ENCODE measurements at places on chromosomes 7 and 10.

DNA sequence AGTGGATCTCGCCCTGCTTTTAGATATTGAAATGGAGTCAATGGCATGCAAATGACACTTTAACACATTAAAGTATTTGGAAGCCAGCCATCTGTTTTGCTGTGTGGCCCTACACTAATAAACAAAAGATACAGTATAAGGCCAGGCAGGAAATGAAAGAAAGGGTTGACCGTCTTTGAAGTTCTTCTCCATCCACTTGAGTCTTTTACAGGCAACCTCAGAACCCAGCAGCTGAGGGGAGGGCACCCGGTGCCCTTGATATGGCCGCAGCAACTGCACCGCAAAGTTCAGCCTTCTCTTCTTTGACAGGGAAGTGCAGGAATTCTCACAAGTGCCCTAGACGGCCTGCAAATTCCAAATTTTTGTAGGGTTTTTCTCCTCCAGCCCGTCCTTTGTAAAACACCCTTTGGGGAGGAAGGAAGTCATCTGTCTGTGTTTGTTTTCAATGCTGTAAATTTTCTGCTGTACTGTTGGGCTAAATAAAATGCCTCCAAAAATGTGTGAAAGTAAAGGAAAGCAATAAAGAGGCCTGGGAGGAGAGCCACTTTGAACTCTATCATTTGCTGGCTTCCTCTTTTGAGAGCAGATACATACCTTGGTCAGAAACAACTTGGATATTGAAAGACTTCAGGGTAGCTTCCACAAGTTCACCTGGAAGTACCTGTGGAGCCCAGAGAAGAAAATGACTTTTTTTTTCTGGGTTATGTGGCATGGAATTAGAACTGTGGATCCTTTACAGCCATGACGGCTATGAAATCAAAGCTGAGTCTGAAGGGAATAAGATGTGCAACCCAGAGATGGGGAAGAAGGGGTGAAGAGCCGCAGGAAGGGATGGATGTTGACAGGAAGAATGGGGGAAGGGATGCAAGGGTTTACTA, 3.6 kb downstream of the HOXA1 start:
- DNase-seq: no peak

- DNase-seq: no peak
Measured at GRCh38 chr10:132518572-132519381, 18.8 kb upstream of the INPP5A start.

GRCh38 chr10:54525816-54526215, 275.2 kb downstream of the PCDH15 start:
- DNase-seq: no peak

DNA sequence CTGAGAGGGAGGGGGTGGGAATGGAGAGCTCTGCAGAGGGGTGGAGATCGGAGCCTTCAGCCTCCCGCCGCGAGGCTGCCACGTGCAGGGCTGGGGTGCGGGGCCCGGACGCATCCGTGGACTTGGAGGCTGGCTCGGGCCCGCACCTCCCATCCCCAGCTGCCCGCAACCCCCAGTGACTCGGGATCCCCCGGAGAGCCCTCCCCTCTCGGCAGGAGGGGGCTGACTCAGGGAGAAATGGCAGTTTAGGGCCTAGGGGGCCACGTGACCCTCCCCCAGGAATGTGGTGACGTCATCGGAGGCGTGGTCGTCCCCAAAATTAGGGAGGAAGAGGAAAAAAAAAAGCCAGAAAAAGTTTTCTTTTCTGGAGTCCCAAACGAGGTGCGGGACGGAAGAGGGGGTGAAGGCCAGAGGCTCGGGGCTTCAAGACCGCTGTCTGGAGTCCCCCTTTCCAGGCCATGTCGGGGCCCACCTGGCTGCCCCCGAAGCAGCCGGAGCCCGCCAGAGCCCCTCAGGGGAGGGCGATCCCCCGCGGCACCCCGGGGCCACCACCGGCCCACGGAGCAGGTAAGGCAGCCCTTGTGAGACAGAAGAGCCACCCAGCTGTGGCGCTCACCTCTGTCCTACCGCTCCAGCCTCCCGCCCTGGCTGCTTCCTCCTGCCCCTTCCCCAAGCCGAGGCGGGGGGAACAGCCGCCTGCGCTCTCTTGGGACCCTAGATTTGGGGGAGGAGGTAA, at the start of gene TRIP6:
Gene TRIP6 (plus strand): TSS at position 348 of the 736 bp plus-strand sequence. CDS start 111 bp downstream, at position 459.
- peak; percentile 52 for DNase-seq

- no peak for DNase-seq
Measured at GRCh38 chr10:48224979-48225560, 49.4 kb downstream of the FRMPD2 start.

GRCh38 chr7:9842301-9842700, 1131.4 kb upstream of the PHF14 start:
- no peak for DNase-seq
